ENCODE measurements at places on chromosomes 16 and 17.

- DNase-seq, result no peak
Measured at GRCh38 chr17:4584917-4585637, 748 bp downstream of the SMTNL2 start.

- DNase-seq, result no peak
Measured at GRCh38 chr16:58859958-58860669, 126.0 kb upstream of the GOT2 start.

DNA sequence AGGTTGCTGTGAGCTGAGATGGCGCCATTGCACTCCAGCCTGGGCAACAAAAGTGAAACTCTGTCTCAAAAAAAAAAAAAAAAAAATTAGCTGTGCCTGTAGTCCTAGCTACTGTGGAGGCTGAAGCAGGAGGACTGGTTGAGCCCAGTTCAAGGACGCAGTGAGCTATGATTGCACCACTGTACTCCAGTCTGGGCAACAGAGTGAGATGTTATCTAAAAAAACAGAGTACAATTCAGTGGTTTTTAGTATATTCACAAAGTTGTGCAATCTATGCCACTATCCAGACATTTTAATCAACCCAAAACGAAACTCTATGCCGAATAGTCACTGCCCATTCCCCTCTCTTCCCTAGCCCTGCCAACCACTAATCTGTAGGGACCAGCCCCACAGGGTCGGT, 25.1 kb downstream of the C16orf54 start:
- no peak for DNase-seq

GRCh38 chr16:4010225-4011158, 105.8 kb downstream of the ADCY9 start:
- DNase-seq, result no peak

- DNase-seq, result no peak
Measured at GRCh38 chr17:77203436-77203835, 62.7 kb downstream of the SEC14L1 start.

GRCh38 chr17:29180788-29181160, 576 bp upstream of the MYO18A start:
- no peak for DNase-seq

DNA sequence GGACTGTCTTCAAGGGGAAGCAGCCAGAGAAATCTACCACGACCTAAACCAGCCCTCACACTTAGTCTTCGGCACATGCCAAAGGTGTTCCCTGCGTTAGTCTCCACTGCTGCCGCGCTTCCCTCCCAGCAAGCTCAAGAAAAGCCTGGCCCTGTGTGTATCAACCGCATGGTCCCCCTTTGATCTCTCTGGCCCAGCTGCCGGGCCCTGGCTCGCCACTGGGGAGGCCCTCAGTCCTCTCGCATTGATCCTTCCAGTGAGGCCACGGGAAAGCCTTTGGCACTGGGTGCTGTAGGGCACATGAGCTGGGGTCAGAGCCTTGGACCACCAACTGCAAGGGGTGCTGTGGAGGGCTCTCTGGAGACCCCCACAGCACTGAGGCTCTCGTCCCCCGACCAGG, 29.6 kb upstream of the KLHDC4 start:
- no peak for DNase-seq

GRCh38 chr17:65413390-65413789, 148.1 kb downstream of the AXIN2 start:
- DNase-seq, result no peak

DNA sequence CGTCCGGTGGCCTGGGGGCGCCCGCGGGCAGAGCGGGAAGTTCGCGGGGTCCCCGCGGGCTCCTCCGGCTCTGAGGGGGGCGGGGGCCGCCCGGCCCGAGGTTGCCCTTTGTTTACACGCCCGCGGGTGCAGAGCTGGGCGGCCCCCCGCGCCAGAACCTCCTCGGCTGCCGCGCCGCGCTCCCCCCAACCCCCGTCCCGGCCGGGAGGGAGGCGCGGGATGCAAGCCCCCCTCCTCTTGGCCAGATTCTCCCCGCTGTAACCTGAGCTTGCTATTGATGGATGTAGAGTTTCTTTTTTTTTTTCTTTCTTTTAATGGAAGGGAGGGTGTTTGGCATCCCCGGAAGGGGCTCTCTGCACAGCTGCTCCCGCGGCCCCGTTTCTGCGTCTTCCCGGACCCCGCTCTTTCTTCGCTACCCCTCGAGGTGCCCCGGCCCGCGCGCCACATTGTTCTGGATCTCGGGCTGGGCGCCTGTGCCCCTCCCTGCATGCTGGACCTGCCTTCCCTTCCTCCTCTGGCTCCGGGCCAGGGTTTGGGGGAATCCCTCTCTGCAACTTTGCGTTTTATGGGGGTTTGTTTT, 646 bp downstream of the CBX2 start:
- no peak for DNase-seq

DNA sequence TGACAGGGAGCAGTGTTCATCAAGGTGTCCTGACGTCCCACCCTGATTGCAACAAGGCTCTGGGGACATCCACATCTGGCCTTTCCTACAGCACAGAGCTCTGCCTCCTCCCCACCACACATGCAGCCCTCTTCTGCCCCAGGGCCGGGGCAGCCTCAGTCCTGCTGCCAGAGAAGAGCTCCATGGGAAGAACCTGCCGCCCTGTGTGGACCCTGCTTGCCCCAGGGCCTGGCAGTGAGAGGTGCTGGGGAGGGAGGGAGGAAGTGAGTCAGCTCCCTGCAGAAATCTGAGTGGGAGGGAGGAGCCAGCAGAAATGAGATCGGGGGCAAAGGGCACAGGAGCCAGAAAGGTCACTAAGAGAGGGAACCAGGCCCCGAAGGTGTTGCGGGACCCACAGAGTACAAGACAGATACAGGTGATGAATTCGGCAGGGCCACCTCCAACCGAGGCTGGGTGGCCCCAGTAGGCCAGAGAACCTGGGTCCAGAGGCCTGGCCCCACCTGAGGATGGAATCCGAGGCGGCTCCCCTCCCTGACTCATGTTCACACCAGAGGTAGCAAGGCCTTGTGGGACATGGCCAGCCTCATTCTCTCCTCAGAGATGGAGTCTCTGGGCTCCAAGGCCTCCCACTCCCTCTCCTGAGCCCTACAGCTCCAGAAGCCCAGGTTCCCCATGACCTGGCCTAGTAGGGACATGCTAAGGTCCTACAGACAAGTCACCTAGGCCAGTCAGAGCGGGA, 24.8 kb downstream of the MYO18A start:
- DNase-seq, result peak; percentile 81
